ENCODE measurements at places on chromosomes 2 and 18.

DNA sequence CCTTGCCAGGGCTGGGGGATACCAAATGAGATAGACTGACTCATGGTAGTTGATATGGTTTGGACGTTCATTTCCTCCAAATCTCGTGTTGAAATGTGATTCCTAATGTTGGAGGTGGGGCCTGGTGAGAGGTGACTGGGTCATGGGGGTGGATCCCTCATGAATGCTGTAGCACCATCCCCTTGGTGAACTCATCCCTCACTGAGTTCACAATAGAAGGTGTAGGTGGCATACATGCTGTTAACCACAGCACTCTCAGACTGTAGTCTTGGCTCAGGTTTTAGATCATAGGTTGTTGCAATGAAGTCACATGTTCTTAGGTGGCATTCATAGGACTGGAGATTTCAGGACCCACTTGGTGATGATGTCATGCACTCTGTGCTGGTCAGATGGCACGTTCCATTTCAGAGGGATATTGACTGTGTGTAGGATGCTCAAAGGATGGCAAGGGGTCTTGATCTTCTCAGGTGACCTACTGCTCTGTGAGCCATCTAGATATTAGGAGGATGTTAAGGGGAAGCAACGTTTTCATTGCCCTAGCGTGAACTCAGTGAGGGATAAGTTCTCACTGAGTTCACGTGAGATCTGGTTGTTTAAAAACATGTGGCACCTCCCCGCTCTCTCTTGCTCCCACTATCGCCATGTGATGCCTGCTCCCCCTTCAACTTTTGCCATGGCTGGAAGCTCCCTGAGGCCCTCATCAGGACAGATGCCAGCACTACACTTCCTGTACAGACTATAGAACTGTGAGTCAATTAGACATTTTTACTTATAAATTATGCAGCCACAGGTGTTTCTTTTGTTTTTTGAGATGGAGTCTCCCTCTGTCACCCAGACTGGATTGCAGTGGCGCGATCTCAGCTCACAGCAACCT is 73.8 kb upstream of the ACAA2 start:
- DNase-seq, result no peak

DNA sequence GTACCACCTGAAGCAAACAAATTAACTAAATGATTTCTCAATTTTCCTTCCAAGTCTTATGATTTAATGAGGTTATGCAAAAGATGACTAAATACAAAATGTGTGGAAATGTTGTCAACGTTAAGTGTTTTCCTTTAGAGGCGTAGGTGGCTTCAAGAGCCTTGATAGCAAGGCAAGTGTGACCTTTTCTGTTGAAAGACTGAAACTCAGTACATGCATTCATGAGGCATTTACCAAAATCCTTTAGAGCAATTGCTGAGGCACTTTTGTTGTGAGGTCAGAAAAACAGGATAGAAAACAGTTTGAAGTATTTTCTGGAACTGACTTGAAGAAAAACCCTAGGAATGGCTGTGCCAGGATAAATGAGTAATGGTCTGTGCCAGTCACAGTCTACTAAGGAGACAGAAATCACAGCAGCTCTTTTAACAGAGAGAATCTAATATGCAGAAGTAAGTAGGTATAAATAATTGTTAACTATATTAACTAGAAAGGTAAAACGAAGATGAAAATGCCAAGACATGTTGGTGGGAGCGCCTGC is 326.5 kb upstream of the CDH20 start:
- DNase-seq, result no peak

DNA sequence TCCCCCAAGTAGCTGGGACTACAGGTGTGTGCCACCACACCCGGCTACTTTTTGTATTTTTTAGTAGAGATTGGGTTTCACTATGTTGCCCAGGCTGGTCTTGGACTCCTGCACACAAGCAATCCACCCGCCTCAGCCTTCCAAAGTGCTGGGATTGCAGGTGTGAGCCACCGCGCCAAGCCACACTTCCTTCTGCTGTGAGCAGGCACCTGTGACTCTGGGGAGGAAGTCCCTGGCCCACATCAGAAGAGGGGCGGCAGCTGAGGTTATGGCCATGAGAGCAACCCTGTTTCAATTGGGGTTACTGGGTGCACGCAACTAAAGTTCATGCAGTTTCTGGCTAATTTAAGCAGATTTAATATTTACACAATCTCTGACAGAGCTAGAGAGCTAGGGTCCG is 91.0 kb downstream of the PLB1 start:
- DNase-seq, result no peak

DNA sequence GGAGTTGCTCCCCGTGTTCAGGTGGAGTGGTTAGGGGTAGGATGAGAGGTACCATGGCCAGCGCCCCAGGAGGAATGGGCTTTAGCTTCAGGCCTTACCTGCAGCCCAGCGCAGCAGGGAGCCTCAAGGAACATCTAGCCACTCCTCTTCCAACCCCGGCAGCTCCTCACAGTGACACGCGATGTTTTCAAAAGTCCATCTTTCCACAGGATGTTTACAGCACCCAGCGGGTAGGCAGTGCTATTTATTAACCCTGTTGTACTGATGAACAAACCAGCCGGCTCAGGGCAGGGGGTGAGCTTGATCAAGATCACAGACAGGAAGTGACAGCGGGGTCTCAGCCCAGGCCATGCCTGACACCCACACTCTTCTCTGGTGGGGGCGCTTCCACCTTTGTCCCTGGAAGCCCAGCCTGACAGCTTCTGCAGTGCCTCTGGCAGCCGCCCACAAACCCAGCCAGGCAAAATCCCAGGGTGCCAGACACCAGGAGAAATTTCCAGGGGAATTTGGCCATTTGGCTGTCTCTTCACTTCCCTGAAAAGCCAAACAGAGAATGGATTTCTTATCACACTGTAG is 18.4 kb upstream of the PRLH start:
- no peak for DNase-seq

DNA sequence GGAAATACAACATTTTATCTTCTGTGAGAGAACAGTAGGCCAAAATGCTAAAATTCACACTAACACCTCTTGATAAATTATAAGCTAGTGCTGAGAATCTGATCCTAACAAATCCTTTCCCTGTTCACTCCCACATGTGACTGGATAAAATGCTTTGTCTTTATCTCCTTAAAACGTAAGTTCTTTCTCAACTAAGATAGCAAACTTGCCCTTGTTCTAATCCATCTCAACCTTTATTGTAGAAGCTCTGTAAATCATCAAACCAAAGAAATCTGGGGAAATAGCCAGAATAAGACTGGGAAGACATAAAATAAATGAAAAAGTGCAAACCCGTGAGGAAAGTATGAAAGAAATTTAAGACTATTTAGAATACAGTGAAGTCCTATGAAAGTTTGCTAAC is 1058.4 kb upstream of the ACVR2A start:
- no peak for DNase-seq

All from NCI-H1092 treated with DMSO at 0.1 percent for 48 hours (cell line).